A549 treated with DMSO at 1 μM for 4 hours (cell line): ENCODE measurements at places on chromosomes 4 and X. TPM values are rescaled to one million over a fixed set of nuclear protein-coding genes. Genes with fewer than 3 reads are reported as not detected.

The STATH gene
- total RNA-seq = not detected in 5 replicates

The CHRNA9 gene
- total RNA-seq = 1.4 to 1.9 TPM (median 1.7 TPM) in 5 replicates

The USP26 gene
- not detected in 5 replicates for total RNA-seq

The UFSP2 gene
- total RNA-seq = 12.6 to 14.7 TPM (median 13.9 TPM) in 5 replicates

The SSX3 gene
- not detected in 5 replicates for total RNA-seq

The MAGEA4 gene
- total RNA-seq = not detected in 5 replicates
